ENCODE measurements at places on chromosomes 6 and 20.

- no peak for DNase-seq
Observed at GRCh38 chr6:16727996-16728395, 33.3 kb downstream of the ATXN1 start.

- no peak for DNase-seq
Observed at GRCh38 chr6:73139681-73140383, 85.5 kb downstream of the KHDC1L start.

DNA sequence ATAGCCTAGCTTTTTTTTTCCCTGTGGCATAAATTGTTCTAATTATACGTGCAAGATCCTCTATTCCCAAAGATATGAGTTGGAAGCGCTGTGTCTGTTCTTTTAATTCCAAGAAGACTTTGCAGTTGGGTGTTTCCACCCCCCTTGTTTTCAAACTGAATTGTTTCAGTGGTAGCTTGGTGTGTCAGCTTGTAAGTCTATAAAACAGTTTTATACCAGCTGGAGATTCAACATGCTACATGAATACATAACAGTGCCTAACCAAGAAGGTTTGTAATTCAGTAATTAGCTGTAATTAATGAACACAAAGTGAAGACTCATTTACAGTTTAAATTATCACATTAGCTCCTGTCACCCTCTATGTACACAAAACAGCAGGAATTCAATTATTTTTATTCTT lies 154.0 kb downstream of the ZNF217 start:
- DNase-seq = no peak

DNA sequence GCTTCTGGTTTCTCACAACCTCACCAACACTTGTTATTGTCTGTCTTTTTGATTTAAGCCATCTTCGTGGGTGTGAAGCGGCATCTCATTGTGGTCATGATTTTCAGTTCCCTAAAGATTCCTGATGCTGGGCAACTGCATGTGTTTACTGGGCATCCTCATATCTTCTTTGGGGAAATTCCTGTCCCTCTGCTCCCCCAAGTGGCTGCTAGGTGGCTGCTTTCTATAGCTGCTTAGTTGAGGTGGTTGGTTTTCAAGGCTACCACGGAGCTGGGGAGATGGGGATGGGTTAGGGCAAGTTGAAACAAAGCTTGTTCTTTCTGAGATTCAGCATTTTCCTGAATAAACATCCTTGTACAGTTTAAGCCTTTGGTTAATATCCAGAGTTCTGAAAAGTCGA lies 403.9 kb upstream of the SULF2 start:
- no peak for DNase-seq

GRCh38 chr6:108133594-108134179 lies 32.1 kb upstream of the NR2E1 start:
- DNase-seq = no peak

- no peak for DNase-seq
Observed at GRCh38 chr6:84517741-84518530, 246.5 kb downstream of the TBX18 start.

- no peak for DNase-seq
Observed at GRCh38 chr6:26524722-26525370, 13.3 kb upstream of the HMGN4 start.

GRCh38 chr20:4109307-4109940 lies 94.1 kb upstream of the RNF24 start:
- DNase-seq = no peak

- no peak for DNase-seq
Observed at GRCh38 chr6:135861189-135861588, 9.7 kb downstream of the PDE7B start.

DNA sequence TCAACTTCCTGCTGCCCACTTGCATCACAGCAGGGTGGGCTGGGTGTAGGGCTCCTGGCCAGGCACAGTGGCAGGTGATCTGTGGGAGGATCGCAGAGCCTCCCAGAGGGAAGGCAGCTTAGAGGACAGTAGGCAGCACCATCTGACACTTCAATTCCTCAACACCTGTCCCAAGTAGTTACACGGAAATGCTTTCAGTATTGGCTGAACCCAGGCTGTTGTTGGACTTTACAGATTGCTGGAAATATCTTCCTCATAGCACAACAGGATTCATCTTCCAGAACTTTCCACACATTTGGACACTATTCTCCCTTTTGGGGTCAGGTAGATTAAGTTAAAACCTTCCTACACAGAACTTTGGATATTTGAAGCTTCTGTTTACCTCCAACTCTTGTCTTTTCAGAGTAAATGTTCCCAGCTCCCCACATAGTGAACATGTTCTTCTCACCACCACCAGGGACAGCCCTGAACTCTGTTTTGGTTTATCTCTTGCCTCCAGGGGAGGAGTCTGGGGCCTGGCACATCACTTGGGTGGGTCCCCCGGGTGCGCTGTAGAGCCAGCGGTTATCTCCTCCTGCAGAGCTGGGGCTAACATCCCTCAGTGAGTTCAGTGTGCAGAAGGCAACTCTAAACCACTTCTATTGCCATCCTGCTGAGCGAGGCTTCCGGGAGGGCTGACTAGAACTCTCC lies 3.5 kb upstream of the SLC22A2 start:
- no peak for DNase-seq

DNA sequence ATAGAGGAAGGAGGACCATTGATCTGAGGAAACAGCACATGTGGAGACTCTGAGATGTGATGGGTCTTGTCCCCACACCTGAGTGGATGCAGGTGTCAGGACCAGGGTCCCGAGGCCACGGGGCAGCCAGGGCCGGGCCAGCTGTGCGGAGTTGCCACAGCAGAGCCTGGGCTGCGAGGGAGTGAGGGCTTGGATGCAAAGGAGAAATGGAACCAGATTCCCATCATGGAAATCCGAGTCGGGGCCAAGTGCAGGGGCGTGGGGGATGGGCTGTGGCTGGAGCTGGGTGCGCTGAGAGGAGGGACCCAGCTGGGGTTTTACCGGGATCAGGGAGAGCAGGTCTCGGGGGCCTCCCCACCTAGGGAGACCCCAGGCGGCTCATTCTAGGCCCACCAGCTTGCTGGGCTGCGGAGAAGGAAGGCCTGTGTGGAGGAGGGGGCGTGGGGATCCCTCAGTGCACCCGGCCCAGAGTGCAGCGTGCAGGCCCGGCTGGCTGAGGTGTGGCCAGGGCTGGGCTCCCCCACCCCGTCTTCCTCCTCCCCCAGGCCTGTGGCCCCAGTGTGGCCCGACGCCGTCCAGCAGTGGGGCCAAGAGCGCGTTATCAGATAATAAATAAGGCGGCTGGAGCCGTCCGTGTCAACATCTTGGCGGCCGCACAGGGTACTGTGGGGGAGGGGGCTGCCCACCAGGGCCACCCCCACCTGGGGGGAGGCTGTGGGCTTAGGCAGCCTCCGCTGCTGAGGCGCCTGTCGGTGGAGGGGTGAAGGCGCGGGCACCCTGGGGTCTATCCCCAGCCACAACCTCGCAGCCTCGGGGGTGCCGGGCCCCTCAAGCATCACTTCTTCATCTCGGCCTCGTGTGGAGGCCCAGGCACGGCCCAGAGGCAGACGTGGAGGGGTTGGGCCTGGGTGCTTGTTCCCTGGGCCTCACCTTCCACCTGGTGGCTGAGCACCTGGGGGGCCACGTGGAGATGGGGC lies 17.2 kb downstream of the GATA5 start:
- no peak for DNase-seq

DNA sequence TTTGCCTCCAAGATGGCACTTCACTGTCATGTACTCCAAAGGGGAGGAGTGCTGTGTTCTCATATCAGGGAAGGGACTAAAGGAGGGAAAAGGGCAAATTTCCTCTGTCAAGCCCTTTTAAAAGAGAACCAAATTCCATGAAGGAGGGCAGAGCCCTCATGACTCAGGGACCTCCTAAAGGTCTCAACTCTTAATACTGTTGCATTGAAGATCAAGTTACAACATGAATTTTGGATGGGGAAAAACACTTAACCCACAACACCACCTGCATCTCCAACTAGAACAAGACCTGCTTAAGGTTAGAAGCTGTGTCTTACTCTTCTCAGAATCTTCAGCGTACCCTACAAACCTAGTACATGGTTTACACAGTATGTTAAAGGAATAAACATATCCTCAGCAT lies 23.7 kb upstream of the FBXO30 start:
- no peak for DNase-seq

- DNase-seq = no peak
Observed at GRCh38 chr20:39398656-39399055, 436.5 kb downstream of the DHX35 start.

DNA sequence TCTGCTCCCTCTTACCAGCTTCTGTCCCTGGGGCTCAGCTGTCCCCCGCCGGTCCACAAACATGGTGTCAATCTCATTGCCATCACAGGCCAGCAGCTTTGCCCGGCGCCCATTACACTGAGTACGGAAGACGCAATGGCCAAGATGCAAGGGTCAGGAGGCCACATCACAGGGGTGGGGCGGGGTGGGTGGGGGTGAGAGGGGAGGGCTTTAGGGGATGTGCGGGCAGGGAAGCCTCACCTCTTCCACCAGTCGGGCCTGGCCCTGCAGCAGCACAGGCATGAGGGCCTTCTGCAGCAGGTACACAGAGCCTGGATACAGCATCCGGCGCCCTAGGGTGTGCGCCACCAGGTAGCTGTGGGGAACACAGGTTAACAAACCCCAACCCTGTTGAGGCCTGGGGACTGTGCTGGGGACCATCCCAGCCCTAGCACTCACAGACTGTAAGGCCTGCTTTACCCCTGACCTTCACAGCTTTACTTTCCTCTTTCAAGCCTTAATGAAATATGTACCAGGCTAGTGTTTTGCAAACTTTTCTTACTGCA lies 10.8 kb upstream of the LY6G5C start:
- no peak for DNase-seq

DNA sequence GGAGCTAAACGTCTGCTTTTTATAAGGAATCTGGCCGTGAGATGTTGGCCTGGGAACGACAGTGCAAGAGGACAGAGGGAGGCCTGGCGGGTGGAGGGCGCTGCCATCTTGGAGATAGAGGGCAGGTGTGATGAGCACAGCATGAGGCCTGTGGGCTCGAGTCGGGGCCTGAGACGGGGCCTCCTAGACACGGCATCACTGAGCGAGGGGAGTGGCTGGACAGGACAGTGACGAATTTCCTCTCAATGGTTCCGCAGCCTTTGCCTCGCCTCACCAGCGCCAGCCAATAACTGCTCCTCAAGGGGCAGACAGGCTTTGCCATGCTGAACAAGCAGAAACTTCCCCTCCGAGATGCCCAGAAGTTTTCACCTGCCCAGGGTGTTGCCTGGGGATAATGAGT lies 376.7 kb downstream of the THBS2 start:
- no peak for DNase-seq

- no peak for DNase-seq
Observed at GRCh38 chr6:155341130-155341828, 27.0 kb upstream of the TFB1M start.

GRCh38 chr6:106385530-106385929 lies 25.0 kb downstream of the CRYBG1 start:
- DNase-seq = no peak

DNA sequence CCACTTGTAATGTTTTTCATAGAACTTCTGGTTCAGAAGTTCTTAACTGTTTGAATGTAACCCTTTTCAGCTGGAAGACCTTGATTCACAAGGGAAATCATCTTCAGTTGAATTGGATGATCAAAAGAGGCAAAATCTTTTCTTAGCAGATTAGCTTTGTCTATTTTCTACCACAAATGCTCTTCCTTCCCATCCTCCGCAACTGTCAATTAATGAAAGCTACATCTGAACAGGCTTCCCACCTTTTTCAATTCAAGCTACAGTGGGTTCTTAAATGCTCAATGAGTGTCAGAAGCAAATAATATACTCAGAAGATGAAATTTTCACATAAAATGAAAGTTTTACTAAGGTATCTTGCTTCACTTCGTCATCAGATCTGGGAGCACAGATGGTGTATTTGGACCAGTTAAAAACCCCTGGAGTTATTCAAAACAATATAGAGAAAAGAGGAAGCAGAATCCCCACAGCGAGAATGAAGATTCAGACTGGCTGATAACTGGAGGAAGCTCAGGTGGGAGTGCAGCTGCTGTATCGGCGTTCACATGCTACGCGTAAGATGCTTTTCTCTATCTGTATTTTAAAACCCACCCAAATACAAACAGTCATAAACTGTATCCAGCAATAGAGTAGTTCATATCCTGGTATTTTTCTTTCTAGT lies 19.4 kb downstream of the QRSL1 start:
- no peak for DNase-seq

GRCh38 chr6:135250234-135250633 lies 69.1 kb downstream of the MYB start:
- no peak for DNase-seq

DNA sequence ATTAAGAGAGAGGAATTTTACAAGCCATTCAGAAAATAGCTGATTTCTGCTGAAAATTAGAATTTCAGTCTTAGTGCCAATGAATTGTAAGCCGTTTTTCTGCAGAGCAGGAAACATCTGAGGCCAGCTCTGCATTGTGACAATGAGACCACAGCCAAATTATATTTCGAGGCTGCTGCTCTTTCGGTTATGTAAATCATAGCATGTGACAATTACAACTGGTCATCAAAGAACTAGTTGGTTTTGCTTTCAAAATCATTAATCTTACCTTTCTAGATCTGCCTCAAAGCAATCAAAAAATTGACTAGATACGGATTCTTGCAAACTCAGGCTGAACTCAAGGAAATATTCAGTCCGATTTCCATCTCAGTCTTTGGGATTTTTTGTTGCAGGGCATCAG lies 33.4 kb upstream of the INSM1 start:
- no peak for DNase-seq

GRCh38 chr6:109672175-109672574 lies 18.8 kb downstream of the AK9 start:
- no peak for DNase-seq

DNA sequence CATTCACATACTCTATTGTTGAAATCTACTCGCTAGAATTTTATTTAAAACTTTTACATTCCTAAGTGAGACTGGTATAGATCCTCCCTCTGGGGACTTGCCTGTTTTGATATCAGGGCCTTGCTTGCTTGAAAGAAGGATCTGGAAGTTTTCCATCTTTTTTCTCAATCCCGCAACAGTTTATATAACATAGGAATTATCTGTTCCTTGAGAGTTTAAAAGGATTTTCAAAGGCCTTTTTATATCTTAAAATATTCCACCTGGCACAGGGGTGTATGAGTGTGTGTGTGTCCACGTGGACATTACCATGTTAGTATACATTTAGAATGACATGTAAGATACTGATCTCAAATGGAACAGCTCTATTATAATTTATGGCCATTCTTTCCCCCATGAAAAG lies 96.3 kb downstream of the TRERF1 start:
- no peak for DNase-seq

DNA sequence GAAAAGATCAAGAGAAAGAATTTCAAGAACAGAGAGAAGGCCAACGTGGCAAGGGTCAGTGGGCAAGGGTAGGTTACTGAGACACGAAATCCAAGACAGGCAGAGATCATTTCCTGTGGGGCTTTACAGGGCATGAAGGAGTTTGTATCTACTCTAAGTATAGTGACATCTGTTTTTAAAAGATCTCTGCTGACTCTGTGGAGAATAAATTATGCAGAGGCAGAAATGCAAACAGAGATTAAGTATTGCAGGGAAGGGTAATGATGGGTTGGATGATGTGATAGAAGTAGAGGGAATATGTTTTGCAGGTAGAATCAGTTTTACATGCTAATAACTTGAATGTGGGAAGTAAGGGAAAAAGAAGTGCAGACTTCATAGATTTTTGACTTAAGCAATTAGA lies 243.5 kb downstream of the FRK start:
- no peak for DNase-seq
